A375 (cell line): ENCODE measurements at places on chromosomes 1 and 21. TPM values are rescaled to one million over a fixed set of nuclear protein-coding genes. Genes with fewer than 3 reads are reported as not detected.

The RBM11 gene
- total RNA-seq, result 0.05 and 0.68 TPM in 2 replicates

The BMP8A gene
- total RNA-seq, result 1.3 and 1.6 TPM in 2 replicates

The PM20D1 gene
- not detected in 2 replicates for total RNA-seq

The PIK3R3 gene
- 4.4 and 4.8 TPM in 2 replicates for total RNA-seq

The TPTE gene
- total RNA-seq, result 3.9 and 5.3 TPM in 2 replicates

The NBPF4 gene
- not detected in 2 replicates for total RNA-seq

The SCAF4 gene
- total RNA-seq, result 8.8 and 10.7 TPM in 2 replicates

The UBL4B gene
- total RNA-seq, result 0.61 TPM in 1 of 2 replicates, not detected in the other

The SLC2A1 gene
- total RNA-seq, result 204 and 221 TPM in 2 replicates

The S100B gene
- total RNA-seq, result 62.9 and 82.2 TPM in 2 replicates

The LCE2A gene
- total RNA-seq, result not detected in 2 replicates

The F13B gene
- total RNA-seq, result not detected in 2 replicates

The CCDC28B gene
- 32.6 and 40.1 TPM in 2 replicates for total RNA-seq

The CMPK1 gene
- total RNA-seq, result 70.5 and 75.9 TPM in 2 replicates

The OR6K6 gene
- not detected in 2 replicates for total RNA-seq

The OR10J1 gene
- total RNA-seq, result not detected in 2 replicates

The TSPAN1 gene
- total RNA-seq, result 1.3 TPM in 1 of 2 replicates, not detected in the other

The USH2A gene
- under 0.01 and 0.03 TPM in 2 replicates for total RNA-seq

The RAB42 gene
- total RNA-seq, result 0.27 TPM in 1 of 2 replicates, not detected in the other

The BGLAP gene
- total RNA-seq, result 2.2 and 5.1 TPM in 2 replicates

The ADAM30 gene
- not detected in 2 replicates for total RNA-seq

The FCGR3A gene
- not detected in 2 replicates for total RNA-seq

The MFAP2 gene
- total RNA-seq, result 118 and 131 TPM in 2 replicates

The PLEKHN1 gene
- total RNA-seq, result 4.0 and 4.1 TPM in 2 replicates

The PGBD5 gene
- under 0.01 and 0.23 TPM in 2 replicates for total RNA-seq

The ADORA1 gene
- total RNA-seq, result 5.5 and 7.1 TPM in 2 replicates

The MTX1 gene
- total RNA-seq, result 125 and 141 TPM in 2 replicates

The TXNDC12 gene
- 39.6 and 41.1 TPM in 2 replicates for total RNA-seq

The KIF21B gene
- 19.9 and 20.8 TPM in 2 replicates for total RNA-seq

The IVL gene
- 0.08 TPM in 1 of 2 replicates, not detected in the other for total RNA-seq

The ASCL5 gene
- total RNA-seq, result not detected in 2 replicates

The CLCA4 gene
- total RNA-seq, result not detected in 2 replicates

The KCNJ9 gene
- not detected in 2 replicates for total RNA-seq

The MPZ gene
- total RNA-seq, result 6.0 and 6.9 TPM in 2 replicates

The LCE2C gene
- total RNA-seq, result not detected in 2 replicates

The RIPK4 gene
- total RNA-seq, result 54.8 and 61.9 TPM in 2 replicates

The RGS8 gene
- total RNA-seq, result 0.04 and 0.11 TPM in 2 replicates

The HEYL gene
- total RNA-seq, result not detected in 2 replicates

The OR6K3 gene
- total RNA-seq, result not detected in 2 replicates

The KNCN gene
- total RNA-seq, result not detected in 2 replicates

The KCNT2 gene
- 6.0 TPM in 2 replicates for total RNA-seq

The S100A16 gene
- total RNA-seq, result 436 and 451 TPM in 2 replicates

The LCE1C gene
- not detected in 2 replicates for total RNA-seq

The TMEM125 gene
- not detected in 2 replicates for total RNA-seq

The NBPF6 gene
- 1.4 and 1.8 TPM in 2 replicates for total RNA-seq

The UBE4B gene
- 30.6 and 38.6 TPM in 2 replicates for total RNA-seq

The ACTRT2 gene
- total RNA-seq, result not detected in 2 replicates

The AVPR1B gene
- total RNA-seq, result not detected in 2 replicates

The LAMC1 gene
- 359 and 440 TPM in 2 replicates for total RNA-seq

The KRTAP6-2 gene
- not detected in 2 replicates for total RNA-seq

The SAMD11 gene
- total RNA-seq, result 4.6 and 7.6 TPM in 2 replicates

The CLCA2 gene
- total RNA-seq, result 0.08 TPM in 1 of 2 replicates, not detected in the other

The ANGPTL7 gene
- total RNA-seq, result 0.08 TPM in 1 of 2 replicates, not detected in the other

The CCDC190 gene
- not detected in 2 replicates for total RNA-seq

The UTS2 gene
- total RNA-seq, result not detected in 2 replicates
